Calu3 (cell line): ENCODE measurements at places on chromosomes 3 and 15. TPM values are rescaled to one million over a fixed set of nuclear protein-coding genes. Genes with fewer than 3 reads are reported as not detected.

The STX19 gene
- 5.1 and 5.2 TPM in 2 replicates for total RNA-seq

The FAM107A gene
- total RNA-seq: not detected in 2 replicates

The CHAC1 gene
- total RNA-seq: 5.0 and 5.2 TPM in 2 replicates

The CD96 gene
- 0.27 TPM in 1 of 2 replicates, not detected in the other for total RNA-seq

The PP2D1 gene
- total RNA-seq: not detected in 2 replicates

The TARS3 gene
- 3.8 and 4.1 TPM in 2 replicates for total RNA-seq

The FANCD2OS gene
- not detected in 2 replicates for total RNA-seq

The MAN2A2 gene
- total RNA-seq: 56.1 and 58.5 TPM in 2 replicates

DNA sequence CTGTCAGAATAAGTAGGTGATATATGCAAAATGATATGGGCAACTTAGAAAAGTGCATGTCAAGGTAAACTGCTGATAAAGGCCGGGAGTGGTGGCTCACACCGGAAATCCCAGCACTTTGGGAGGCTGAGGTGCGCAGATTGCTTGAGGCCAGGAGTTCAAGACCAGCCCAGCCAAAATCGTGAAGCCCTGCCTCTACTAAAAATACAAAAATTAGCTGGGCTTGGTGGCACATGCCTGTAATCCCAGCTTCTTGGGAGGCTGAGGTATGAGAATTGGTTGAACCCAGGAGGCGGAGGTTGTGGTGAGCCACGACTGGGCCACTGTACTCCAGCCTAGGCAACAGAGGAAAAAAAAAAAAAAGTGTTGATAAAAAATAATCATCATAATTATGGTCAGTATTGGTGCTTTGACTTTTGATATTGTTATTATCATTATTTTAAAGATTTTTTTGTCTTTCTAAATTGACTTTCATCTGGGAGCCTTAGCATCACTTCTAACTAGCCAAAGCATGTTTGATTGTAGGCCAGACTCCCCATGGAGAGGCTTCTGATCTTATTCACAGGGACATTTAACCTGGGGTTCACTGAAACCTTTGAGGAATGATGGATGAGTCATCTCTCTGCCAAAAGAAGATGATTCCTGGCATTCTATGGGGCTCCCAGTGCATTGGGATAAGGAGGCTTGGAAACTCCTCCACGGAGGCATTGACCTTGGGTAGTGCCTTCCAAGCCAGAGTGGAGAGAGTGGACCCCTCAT is 5.6 kb downstream of the ZBTB38 start:
- peaks cover 30% of the 10 kb centered on the region for H3K4me1 ChIP-seq
- no peak overlapping the region for H3K27ac ChIP-seq
- DNase-seq: no peak

DNA sequence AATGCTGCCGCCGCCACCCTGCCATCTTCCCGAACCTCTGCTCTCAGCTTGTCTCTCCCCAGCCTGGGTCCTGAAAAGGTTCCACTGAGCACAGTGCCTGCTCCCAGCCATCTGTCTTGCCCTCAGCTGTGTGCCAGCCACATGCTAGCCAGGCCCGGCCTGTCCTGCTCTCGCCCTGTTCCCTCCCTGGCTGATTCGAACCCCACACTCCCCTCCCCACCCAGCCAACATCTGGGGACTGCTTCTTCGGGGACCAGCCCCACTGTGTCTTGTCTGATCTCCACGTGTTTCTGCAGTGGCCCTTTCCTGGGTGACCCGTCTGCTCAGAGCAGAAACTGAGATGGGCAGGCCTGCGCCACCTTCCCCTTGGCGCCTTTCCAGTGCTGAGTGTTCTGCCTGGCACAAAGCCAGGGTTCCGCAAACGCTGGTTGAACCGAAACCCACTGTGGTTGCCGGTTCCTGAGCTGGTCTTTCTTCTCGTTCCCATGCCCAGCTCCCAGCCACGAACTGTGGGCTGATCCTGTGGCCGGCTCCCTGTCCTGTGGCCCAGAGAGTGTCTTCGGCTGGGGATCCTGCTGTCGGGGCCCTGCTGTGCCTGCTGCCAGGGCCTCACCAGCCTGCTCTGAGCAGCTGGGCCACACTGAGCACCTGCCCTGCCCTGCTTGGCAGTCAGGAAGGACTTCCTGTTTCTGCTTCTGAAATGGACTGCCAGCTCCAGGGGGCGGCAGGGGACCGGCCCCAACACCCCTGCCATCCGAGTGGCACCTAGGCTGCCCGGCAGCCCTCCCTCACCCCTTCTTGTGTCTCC is 62.7 kb upstream of the KLF13 start:
- no peak overlapping the region for H3K4me3 ChIP-seq
- H3K27ac ChIP-seq: no peak overlapping the region
- no peaks in the 10 kb centered on the region for H3K27me3 ChIP-seq
- no peaks in the 10 kb centered on the region for H3K4me1 ChIP-seq
- H3K36me3 ChIP-seq: peaks cover 5% of the 10 kb centered on the region

DNA sequence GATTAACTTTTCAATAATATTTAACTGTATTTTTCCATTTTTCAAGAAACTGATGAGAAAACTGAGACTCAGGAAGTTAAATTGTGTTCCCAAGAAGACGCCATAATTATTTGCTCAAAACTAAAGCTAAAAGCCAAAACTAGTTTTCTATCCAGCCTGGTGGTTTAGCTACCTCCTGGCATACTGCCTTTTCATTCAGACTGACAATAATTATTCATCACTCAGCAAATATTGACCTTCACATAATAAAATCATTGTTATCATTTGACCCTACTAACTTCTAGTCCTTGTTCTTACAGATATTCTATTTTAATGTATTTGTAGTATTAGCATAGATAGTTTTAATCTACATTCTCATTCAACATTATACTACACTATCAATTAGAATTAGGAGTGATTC is 210.6 kb upstream of the GADL1 start:
- H3K4me3 ChIP-seq: no peak overlapping the region
- H3K4me1 ChIP-seq: no peaks in the 10 kb centered on the region
- H3K36me3 ChIP-seq: no peaks in the 10 kb centered on the region
- DNase-seq: no peak
- H3K27ac ChIP-seq: no peak overlapping the region
- peaks cover 20% of the 10 kb centered on the region for H3K27me3 ChIP-seq

DNA sequence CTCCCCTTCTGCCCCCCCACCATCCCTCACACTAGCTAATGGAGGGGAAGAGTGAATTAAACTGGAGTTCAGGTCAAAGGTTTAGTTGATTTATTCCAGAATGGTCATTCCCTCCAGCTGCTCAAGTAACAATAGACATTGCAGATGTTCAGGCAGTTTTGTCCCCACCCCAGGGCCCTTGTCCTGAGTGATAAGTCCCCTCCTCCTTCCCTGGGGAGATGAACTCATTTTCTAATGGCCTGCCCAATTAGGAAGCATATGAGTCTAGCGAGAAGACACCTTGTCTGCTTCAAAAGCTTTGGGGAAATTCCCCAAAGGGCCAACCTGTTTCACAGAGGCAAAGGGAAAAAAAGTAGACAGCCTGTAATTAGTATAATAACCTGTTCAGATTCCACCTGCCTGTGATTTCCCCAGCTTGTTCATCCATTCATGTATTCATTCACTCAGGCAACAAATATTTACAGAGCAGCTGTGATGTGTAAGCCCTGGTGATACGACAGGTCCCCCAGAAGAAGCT is 165.3 kb downstream of the SHQ1 start:
- no peak overlapping the region for H3K27ac ChIP-seq
- no peak overlapping the region for H3K4me3 ChIP-seq
- H3K36me3 ChIP-seq: no peaks in the 10 kb centered on the region
- peaks cover 12% of the 10 kb centered on the region for H3K27me3 ChIP-seq
- DNase-seq: no peak
- peaks cover 15% of the 10 kb centered on the region for H3K4me1 ChIP-seq

- H3K36me3 ChIP-seq: no peaks in the 10 kb centered on the region
- H3K4me3 ChIP-seq: no peak overlapping the region
- H3K27me3 ChIP-seq: peaks cover 25% of the 10 kb centered on the region
- H3K27ac ChIP-seq: no peak overlapping the region
- DNase-seq: no peak
- peaks cover 10% of the 10 kb centered on the region for H3K4me1 ChIP-seq
Observed at GRCh38 chr15:70165716-70166284, 68.1 kb upstream of the TLE3 start.

- H3K4me1 ChIP-seq: peaks cover 24% of the 10 kb centered on the region
- peak overlapping the region; percentile 68 for H3K4me3 ChIP-seq
- peaks cover 6% of the 10 kb centered on the region for H3K36me3 ChIP-seq
- no peak for DNase-seq
Observed at GRCh38 chr15:80071652-80072051, 12.2 kb downstream of the ZFAND6 start.

GRCh38 chr15:78873793-78874765 is 1.4 kb downstream of the MORF4L1 start:
- peak overlapping the region; percentile 96 for H3K27ac ChIP-seq
- H3K4me1 ChIP-seq: peaks cover 27% of the 10 kb centered on the region
- H3K27me3 ChIP-seq: no peaks in the 10 kb centered on the region

DNA sequence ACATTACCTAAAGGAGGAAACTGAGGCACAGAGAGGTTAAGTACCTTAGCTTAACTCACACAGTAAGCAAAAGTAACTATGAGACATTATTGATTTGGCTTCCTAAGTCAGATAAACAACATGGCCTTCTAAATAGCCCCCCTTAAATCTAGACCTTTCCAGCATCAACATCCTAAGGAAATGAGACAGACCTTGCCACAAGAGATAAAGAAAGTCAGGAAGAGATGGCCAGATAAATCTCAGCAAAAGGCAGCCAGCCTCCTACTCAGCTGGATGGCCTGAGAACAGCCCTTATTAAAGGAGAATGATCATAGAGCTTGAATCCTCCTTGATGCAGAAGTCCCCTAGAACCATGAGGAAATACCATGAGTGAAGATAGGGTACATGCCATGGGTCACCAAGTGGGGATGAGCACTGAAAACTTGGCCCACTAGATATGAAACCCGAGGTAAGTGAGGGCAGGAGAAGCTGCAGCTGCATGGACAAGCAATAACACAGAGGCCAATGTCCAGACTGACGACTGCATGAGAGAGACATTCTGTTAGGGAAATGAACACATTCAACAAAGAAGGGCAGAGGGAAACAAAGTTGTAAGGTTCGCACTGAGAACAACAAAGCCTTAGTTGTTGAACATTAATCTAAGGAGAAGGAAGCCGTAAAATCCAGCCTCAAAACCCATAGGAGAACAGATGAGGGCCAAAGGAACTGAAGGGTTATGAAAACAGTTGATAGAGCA is 69.6 kb downstream of the ZIC4 start:
- H3K27me3 ChIP-seq: no peaks in the 10 kb centered on the region
- no peak for DNase-seq
- H3K4me3 ChIP-seq: no peak overlapping the region
- no peaks in the 10 kb centered on the region for H3K36me3 ChIP-seq

GRCh38 chr15:80567721-80568157 is 127.4 kb upstream of the ABHD17C start:
- no peak overlapping the region for H3K27ac ChIP-seq
- no peak overlapping the region for H3K4me3 ChIP-seq

DNA sequence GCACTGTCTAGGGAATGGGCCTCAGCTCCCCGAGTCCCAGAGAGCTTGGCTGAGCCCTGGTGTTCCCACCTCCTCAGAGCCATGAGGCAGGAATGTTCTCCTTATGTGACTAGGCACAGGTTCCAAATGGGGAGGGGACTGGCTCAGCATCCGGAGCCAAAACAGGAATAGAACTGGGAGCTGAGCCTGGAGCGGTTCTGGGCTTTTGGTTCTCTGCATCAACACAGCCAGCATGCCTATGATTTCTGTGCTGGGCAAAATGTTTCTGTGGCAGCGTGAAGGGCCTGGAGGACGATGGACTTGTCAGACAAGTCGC is at the start of gene FAM131A:
Gene FAM131A, plus strand, starts transcription at position 202 of the 316 bp plus-strand sequence. Its CDS starts 31 bp downstream, at position 233.
- H3K4me3 ChIP-seq: peak within 1 kb of the TSS; percentile 86
- peaks cover 65% of the 10 kb centered on the region for H3K36me3 ChIP-seq
- H3K27ac ChIP-seq: peak within 1 kb of the TSS; percentile 43
- DNase-seq: no peak

DNA sequence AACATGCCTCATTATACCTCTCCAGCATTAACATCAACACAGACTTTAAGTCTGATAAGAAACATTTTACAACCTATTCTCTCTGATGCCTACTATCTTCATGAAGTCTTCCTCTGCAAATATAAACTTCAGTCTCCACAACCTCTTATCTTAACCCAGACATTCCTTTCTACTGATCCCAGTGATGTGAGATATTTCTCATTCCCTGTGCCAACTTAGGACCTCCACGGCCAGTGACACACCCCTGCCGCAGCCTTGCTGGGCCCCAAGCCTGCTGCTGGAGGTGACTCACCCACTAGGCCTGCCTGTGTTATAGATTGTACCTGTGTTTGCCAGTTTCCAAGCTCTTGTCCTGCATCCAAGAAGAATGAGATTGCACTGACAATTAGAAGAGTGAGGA is 734.5 kb upstream of the CADM2 start:
- H3K4me3 ChIP-seq: no peak overlapping the region
- no peak overlapping the region for H3K27ac ChIP-seq
- H3K36me3 ChIP-seq: no peaks in the 10 kb centered on the region
- DNase-seq: no peak
- H3K27me3 ChIP-seq: no peaks in the 10 kb centered on the region
- H3K4me1 ChIP-seq: no peaks in the 10 kb centered on the region

DNA sequence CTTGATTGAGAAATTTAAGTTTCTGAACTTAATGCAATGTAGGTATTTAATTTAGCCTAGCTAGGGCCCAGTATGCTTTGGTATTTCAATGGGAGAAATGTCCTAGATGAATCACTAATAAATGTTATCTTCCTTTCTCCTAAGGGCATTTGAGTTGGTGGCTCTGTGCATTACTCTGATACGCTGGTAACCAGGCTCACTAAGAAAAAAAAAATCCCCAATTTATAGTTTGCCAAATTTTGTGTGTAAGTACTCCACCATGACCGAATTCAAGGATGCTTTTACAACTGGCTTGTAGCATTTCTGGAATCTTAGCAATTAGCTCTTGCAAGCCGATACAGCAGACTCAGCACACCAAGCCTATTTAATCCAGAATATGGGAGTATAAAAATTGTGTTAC is 94.6 kb upstream of the LPP start:
- no peaks in the 10 kb centered on the region for H3K27me3 ChIP-seq
- H3K4me1 ChIP-seq: peaks cover 21% of the 10 kb centered on the region
- no peaks in the 10 kb centered on the region for H3K36me3 ChIP-seq
- H3K27ac ChIP-seq: no peak overlapping the region
- no peak for DNase-seq

DNA sequence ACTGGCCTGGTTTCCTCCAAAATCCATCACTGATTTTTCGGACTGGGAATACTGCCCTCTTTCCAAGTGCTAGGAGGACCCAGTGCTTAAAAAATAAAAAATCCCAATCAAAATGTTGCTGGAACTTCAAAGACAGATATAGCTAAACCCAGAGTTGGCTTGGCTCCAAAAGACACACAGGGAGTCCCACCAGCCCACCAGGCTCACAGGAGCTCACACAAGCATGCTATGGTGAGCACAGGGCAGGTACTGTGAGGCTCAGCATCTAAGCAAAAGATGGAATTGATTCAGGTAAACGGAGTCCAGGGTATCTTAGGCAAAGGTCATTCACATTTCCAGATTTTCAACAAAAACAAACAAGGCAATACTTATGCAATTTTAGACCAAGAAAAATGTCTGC is 3.7 kb downstream of the TRANK1 start:
- no peak overlapping the region for H3K27ac ChIP-seq
- H3K27me3 ChIP-seq: no peaks in the 10 kb centered on the region
- H3K36me3 ChIP-seq: peaks cover 6% of the 10 kb centered on the region
- no peaks in the 10 kb centered on the region for H3K4me1 ChIP-seq
- no peak overlapping the region for H3K4me3 ChIP-seq

- H3K36me3 ChIP-seq: no peaks in the 10 kb centered on the region
- H3K27ac ChIP-seq: no peak overlapping the region
- H3K4me3 ChIP-seq: no peak overlapping the region
- no peaks in the 10 kb centered on the region for H3K27me3 ChIP-seq
- H3K4me1 ChIP-seq: no peaks in the 10 kb centered on the region
Observed at GRCh38 chr15:32956006-32956405, 238.2 kb downstream of the GREM1 start.
